Endothelial cell of coronary artery (primary cell): ENCODE measurements at places on chromosomes 2 and 18. TPM values are rescaled to one million over a fixed set of nuclear protein-coding genes. Genes with fewer than 3 reads are reported as not detected.

Gene NOP58
- total RNA-seq = 58.2 and 66.0 TPM in 2 replicates

Gene ACMSD
- total RNA-seq = not detected in 2 replicates

Gene ZBTB7C
- total RNA-seq = not detected in 2 replicates

Gene RGPD4
- total RNA-seq = not detected in 2 replicates

Gene KCNJ3
- total RNA-seq = not detected in 2 replicates

Gene HNMT
- total RNA-seq = 1.7 and 7.0 TPM in 2 replicates

Gene OBSL1
- total RNA-seq = 16.5 and 22.0 TPM in 2 replicates

Gene CAD
- total RNA-seq = 46.6 and 50.3 TPM in 2 replicates

Gene VSNL1
- total RNA-seq = not detected in 2 replicates

Gene CDK15
- total RNA-seq = not detected in 2 replicates

Gene MPP4
- 7.4 and 8.9 TPM in 2 replicates for total RNA-seq

Gene ANKAR
- total RNA-seq = 3.5 and 4.3 TPM in 2 replicates

Gene SERPINB13
- total RNA-seq = not detected in 2 replicates

Gene CCDC121
- 1.3 and 1.5 TPM in 2 replicates for total RNA-seq

Gene FHOD3
- 0.94 and 4.0 TPM in 2 replicates for total RNA-seq

Gene TXNDC2
- total RNA-seq = under 0.01 TPM in 1 of 2 replicates, not detected in the other

Gene NRP2
- 46.2 and 47.0 TPM in 2 replicates for total RNA-seq

Gene ANKRD53
- total RNA-seq = 0.09 and 0.18 TPM in 2 replicates

Gene CPS1
- total RNA-seq = 3.9 and 7.2 TPM in 2 replicates

Gene TPO
- total RNA-seq = not detected in 2 replicates

Gene GATA6
- 9.4 and 15.4 TPM in 2 replicates for total RNA-seq

Gene AQP12A
- not detected in 2 replicates for total RNA-seq

Gene RIOK3
- total RNA-seq = 51.3 and 76.0 TPM in 2 replicates

Gene C2orf66
- total RNA-seq = 0.09 TPM in 2 replicates

Gene LBX2
- 1.4 and 2.1 TPM in 2 replicates for total RNA-seq

Gene SGPP2
- not detected in 2 replicates for total RNA-seq

Gene GPBAR1
- under 0.01 TPM in 1 of 2 replicates, not detected in the other for total RNA-seq

Gene GAREM2
- total RNA-seq = 0.63 and 1.0 TPM in 2 replicates

Gene HOXD13
- total RNA-seq = not detected in 2 replicates

Gene MC2R
- total RNA-seq = not detected in 2 replicates

Gene TLX2
- total RNA-seq = not detected in 2 replicates

Gene LYPD1
- 45.7 and 104 TPM in 2 replicates for total RNA-seq

Gene LRP2
- total RNA-seq = under 0.01 TPM in 1 of 2 replicates, not detected in the other

Gene MEP1B
- total RNA-seq = 0.19 TPM in 1 of 2 replicates, not detected in the other
